Stimulated activated CD4-positive, alpha-beta T cell treated with anti-CD3 and anti-CD28 coated beads, TNF-alpha, amount 100 ng/mL, for 4 hours (primary cell): ENCODE measurements at places on chromosomes 13 and 19.

DNA sequence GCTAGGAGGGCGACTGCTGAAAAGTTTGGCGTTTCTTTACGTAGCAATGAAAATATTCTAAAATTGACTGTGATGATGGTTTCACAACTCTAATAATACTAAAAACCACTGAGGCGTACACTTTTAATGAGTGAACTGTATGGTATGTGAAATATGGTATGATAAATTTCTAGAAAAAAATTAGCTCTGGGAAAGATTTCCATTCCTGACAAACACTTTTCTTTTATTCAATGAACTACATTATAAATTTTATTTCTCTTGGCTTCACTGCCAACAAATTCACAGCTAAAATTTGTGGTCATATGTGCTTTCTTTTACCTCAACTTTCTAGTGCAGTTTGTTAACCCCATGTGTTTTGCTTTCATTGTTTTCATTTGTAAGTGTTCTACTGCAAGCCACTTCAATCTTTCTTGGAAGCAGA is 11.1 kb downstream of the ZC3H13 start:
- DNase-seq: no peak

DNA sequence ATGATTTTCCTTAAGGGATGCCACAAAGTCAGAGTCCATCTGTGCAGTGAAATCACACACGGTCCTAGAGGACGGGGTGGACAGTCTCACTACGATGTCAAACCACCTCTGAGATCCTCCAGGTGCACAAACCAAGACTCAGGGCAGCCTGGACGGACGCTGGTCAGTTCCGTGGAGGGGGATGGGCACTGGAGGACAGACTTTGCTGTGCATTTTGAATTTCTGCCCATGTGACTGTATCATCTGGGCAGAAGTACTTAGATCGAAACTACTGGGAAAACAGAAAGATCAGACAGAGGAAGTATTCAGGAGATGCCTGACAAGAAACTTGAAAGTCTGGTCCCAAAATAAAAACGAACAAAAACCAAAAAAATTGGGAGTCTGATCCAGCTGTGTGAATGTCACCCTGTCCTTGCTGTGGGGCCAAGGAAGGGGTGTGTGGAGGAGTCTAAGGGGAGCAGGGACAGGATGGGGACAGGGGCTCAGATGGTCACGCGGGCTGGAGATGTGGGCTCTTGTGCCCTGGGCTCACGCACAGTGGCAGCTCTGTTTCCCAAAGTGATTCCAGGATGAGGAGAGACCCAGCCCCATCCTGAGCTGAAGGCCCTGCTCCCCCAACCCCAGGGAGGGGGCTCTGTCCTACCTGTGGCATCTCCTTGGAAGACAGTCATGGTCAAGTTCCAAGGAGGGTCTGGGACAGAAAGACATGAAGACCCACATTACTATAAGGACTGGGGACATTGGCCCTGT is 1.5 kb downstream of the SIGLEC8 start:
- no peak for DNase-seq

DNA sequence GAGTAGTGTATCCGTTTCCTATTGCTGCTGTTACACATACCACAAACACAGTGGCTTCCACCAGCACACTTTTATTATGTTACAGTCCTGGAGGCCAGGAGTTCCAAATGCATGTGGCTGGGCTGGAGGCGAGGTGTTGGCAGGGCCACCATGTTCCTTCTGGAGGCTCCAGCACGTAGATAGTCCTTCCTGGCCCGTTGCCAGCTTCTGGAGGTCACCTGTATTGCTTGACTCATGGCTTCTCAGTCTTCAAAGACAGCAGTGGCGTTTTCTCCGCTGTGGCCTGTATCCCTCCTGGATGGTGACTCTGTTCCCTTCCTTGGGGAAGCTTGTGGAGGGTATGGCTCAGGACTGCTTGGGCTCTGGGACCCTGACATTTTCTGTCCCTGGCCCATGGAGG is 15.2 kb downstream of the ZNF473 start:
- DNase-seq: no peak

DNA sequence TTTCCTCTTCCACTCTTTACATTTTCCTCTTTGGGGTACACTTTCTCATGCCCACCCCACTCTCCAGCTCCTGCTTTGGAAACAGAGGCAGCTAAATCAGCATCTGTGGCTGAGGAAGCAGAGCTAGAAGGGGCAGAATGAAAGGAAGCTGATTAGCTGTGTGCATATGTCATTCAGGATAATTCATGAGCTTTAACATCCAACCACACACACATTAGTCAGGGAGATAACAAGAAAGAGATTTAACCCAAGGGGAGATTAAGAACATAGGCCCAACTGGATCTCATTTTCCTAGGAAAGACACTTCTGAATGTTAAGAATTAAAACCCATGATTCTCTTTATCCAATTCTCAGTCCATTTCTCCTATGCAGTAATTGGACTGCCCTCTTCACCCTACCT is 405.5 kb downstream of the TBC1D4 start:
- DNase-seq: no peak

GRCh38 chr13:30147421-30147820 is 159.9 kb downstream of the KATNAL1 start:
- no peak for DNase-seq

- no peak for DNase-seq
Measured at GRCh38 chr19:16180611-16181010, 4.6 kb upstream of the FAM32A start.

DNA sequence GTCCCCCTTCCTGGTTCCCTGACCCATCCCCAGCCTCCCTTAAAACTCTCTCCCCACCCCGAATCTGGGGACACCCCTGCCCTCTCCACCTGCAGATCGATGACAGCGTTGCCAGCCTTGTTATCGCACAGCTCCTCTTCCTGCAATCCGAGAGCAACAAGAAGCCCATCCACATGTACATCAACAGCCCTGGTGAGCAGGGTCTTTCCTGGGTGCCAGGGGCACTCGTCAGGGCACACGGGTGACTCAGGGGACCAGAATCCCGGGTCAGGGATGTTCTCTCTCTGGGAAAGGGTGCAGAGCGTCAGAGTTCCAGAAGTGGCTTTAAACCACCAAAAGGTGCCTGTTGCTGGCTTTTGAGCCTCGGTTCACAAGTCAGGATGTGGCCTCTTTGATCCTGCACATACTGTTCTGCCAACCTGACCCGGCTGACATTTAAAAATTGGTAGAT is 1.0 kb downstream of the CLPP start:
- no peak for DNase-seq

- no peak for DNase-seq
Measured at GRCh38 chr13:103063376-103063775, 2.8 kb downstream of the SLC10A2 start.

- DNase-seq: peak; percentile 26
Measured at GRCh38 chr19:611481-611868, 21.8 kb downstream of the HCN2 start.

GRCh38 chr19:51971624-51972023 is 15.0 kb downstream of the ZNF350 start:
- DNase-seq: no peak

- no peak for DNase-seq
Measured at GRCh38 chr19:38723606-38723965, 20.7 kb downstream of the CAPN12 start.

DNA sequence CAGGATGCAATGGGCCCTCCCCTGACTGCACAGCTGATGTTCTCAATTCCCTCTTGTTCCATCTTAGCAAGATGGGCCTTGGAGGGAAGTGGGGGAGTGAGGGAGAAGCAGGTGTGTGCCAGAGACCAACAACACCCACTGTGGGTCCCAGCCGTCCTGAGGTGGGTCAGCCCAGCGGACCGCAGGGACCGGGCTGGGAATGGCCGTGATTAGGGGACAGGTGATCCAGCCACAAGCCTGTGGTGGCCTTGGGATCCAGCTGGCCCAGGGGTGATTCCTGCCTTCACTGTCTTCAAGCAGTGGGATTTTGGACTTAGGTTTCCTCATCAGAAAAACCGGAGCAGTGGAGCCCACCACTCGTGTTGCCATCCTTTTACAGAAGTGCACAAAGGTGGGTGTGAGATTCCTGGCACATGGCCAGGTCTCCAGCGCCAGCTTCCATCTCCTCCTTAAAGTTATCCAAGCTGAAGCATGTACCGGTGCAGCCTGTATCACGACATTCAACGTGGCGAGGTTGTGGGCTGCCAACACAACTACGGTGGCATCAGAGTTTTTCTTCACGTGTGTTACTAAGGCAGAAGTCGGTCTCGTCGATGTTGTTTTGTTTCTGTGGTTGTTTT is 9.0 kb upstream of the ATP11A start:
- DNase-seq: no peak

GRCh38 chr19:18765224-18765623 is 25.9 kb downstream of the COMP start:
- no peak for DNase-seq

- DNase-seq: no peak
Measured at GRCh38 chr13:99278200-99278599, 20.0 kb upstream of the GPR18 start.
